A549 (cell line): ENCODE measurements at places on chromosomes 5 and 9. TPM values are rescaled to one million over a fixed set of nuclear protein-coding genes. Genes with fewer than 3 reads are reported as not detected.

Gene ATG10
- polyA plus RNA-seq = 15.3 to 19.7 TPM (median 17.9 TPM) in 3 replicates

Gene FOXD4L3
- 0.06 to 0.12 TPM (median 0.07 TPM) in 3 replicates for polyA plus RNA-seq

Gene LHX3
- 0.03 to 0.04 TPM in 2 of 3 replicates, not detected in the other for polyA plus RNA-seq

Gene WDR38
- polyA plus RNA-seq = 0.12 TPM in 1 of 3 replicates, not detected in the others

Gene C1QTNF2
- polyA plus RNA-seq = 0.06 to 0.08 TPM (median 0.08 TPM) in 3 replicates

Gene PKD2L2
- 0.04 TPM in 1 of 3 replicates, not detected in the others for polyA plus RNA-seq

Gene PCSK5
- polyA plus RNA-seq = 1.3 to 1.5 TPM (median 1.4 TPM) in 3 replicates
